ENCODE measurements at places on chromosomes 11 and 22. TPM values are rescaled to one million over a fixed set of nuclear protein-coding genes. Genes with fewer than 3 reads are reported as not detected.

GAL3ST3 gene
- not detected for total RNA-seq

CD248 gene
- not detected for total RNA-seq

MPEG1 gene
- not detected for total RNA-seq

DNA sequence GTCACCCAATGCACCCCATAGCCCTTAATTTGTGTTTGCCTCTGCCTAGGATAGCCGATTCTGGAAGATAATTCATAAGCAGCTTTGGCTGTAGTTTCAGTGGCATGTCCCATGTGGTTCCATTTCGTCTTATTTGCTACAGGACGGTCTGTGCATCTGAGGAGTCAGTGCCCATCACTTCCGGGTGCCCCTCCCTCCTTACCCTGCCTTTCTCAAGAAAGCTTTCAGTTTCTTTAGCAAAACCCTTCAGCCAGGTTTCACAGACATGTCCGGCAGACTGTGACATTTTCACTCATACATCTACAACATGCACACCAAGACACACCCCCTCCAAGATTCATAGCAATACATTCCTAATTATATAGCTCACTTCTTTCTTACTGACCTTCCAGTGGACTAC, 14.3 kb downstream of the TP53AIP1 start:
- DNase-seq: peak; percentile 33

GRCh38 chr22:36561291-36561811, 32.4 kb upstream of the EIF3D start:
- DNase-seq: no peak

- DNase-seq: peak; percentile 42
These were observed 650 bp upstream of the CHID1 start for GRCh38 chr11:911031-911889.

GRCh38 chr22:24496661-24497060, 1.5 kb downstream of the UPB1 start:
- no peak for DNase-seq

DNA sequence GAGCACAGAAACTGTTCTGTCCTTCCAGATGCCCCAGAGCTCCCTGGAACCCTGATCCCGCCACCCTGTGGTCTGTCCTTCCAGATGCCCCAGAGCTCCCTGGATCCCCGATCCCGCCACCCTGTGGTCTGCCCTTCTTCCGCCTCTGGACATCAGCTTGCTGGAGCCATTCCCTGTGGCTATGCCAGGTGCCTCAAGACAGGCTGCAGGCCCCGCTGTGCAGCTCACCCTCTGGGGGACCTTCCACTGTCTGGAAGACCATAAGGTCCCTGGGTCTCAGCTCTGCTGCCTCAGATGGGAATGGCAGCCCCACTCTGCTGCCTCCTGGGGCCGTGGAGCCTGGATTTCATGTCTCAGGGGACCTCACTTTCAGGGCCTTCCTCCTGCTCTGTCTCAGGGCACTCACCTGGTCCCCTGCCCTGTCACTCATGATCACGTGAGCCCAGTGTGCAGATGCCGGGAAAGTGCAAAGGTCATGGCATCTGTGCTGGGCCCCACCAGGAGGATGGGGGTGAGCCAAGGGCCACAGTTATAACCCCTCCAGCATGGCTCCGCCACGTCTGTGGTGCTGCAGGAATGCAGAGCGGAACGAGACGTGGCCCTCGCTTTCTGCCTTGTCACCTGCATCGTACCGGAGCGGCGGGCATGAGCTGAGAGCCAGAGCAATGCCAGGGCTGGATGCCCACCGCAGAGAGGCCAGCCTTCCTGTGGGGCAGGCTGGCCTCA, 1520.7 kb downstream of the BRD1 start:
- DNase-seq: no peak

GRCh38 chr22:50246242-50247175, 1.7 kb upstream of the TUBGCP6 start:
- no peak for DNase-seq

GRCh38 chr11:69141742-69142141, 14.0 kb upstream of the SMIM38 start:
- DNase-seq: no peak

DNA sequence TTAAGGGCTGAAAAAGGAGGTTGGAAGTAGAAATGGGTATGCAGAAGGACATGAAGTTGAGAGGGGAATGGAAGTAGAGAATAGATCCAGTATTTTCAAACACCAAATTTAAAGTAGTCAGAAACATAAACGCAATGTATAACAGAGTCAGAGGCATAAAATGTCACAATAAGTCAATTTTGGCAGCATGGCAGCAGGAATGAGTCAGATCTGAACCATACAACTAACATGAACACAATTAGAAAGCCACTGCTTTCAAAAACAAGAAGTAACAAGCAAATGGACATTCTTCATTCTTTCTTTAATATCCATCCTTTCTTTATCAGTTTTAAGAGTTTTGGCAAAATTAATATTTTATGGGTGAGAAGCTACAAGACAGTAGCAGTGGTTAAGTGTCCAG, 2.5 kb downstream of the CHORDC1 start:
- DNase-seq: no peak

DNA sequence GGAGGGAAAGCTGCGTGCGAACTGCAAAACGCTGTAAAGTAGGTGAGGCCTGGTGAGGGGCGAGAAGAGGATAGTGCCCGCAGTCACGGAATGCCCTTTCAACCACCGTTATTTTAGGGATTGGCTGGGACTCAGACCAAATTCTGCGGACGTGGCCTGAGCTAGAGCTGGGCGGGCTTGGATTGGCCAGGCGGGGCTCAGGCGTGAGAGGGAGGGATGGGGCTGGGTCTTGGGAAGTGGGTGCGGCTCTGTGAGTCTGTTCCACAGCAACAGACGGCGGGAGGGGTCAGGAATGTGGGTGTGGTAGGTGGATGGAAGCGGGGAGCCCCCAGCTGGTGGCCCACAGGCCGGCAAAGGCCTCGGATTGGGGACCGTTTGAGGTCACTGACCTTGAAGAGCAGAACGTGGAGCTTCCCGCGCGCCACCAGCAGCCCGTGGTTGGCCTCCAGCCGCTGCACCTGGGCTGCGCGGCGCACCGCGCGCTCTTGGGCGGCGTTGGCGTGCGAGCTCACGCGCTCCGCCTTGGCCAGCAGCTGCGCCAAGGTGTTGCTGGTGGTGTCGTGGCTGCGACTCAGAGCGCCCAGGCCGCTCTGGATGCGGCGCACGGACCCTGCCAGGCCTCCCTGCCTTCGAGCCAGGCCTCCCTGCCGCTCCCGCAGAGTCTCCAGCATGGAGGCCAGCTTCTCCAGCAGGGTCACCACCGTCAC, 444 bp downstream of the CAVIN3 start:
- DNase-seq: peak; percentile 55

GRCh38 chr11:597166-597725, 18.5 kb downstream of the IRF7 start:
- no peak for DNase-seq

DNA sequence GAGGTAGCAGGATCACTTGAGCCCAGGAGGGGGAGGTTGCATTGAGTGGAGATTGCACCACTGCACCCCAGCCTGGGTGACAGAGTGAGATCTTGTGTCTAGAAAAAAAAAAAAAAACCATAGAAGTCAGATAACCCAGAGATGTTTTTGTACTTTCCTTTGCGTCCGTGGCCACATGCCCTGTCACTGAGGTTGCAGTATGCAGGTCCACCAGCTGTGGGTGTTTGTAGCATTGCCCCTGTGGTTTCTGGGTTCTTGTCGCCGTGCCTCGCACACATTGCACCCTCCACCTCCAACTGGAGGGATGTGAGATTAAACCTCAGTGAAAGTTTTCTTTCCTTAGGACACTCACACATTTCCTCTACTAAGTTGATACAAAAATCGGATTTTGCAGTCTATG, 70.3 kb downstream of the TNRC6B start:
- DNase-seq: peak; percentile 74

- DNase-seq: no peak
These were observed 20.6 kb downstream of the ELFN2 start for GRCh38 chr22:37406441-37407235.

DNA sequence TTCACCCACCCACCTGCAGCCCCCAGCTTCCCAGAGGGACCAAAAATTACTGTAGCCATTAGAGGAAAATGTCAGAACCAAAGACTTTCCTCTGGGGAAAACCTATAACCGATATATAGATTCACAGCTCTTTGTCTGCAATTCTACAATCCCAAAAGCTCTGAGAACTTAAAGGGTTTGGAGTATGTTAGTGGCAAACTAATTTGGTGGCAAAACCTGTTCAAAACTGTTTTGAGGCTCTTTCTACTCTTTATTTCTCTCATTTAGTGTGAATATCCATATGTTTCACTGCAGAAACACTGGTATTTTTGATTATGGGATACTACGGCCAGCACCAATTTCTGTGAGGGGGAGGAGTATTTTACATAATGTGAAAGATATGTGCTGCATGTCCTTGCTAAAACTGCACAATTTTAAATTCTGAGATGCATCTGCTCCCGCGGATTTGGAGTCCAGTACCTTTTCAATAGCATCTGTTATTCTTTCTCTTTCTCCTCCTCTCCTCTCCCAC, 87.5 kb upstream of the MTNR1B start:
- no peak for DNase-seq
